Breast epithelium (tissue), 4 donors: ENCODE measurements at places on chromosomes 5 and 9.

- no peak for DNase-seq
These were observed 219.2 kb downstream of the DCP2 start for GRCh38 chr5:113195771-113196170.

DNA sequence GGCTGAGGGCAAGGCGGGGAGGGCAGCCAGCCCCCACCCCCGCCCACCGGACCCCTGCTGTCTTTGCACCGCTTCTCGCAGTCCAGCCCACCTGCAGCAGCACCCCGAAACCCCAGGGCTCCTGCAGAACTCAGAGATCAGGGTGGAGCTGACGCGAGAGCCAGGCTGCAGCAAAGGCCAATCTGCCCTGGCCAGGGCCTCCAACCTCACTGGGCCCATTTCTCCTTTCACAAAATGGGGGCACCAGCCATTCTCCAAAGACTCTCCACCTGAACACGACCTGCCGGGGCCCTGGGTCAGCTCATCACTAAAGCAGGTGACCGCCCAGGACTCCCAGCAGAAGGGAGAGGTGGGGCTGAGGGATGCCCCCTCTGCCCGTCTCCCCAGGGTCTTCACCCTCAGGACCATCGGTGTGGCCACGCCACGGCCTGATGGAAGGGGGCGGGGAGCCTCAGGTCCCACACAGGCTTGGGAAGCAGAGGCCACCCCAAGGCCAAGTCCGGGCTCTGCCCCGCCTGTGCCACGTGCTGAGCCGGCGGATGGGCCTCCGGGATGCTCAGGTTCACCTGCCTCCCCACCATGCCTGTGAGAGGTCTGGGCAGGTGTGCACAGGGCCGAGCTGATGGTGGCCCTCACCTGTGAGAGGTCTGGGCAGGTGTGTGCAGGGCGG lies 13.1 kb downstream of the NACC2 start:
- no peak for DNase-seq

DNA sequence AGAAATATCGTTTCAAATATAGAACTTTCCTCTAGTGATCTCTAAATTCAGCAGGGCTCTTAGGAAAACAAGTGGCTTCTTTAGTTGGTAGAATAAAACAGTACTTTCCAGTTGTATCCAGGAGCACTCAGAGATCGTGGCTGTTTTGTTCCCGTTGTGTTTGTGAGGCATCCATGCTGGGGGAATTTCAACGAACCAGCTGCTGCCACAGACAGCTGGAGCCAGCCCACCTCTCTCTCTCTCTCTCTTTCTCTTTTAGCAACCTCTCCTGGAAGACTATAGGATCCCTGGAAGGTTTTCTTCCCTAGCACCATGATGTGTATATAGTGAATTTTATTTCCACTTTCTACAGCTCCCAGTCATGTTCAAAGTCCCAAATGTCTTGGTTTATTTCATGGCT lies 1116.0 kb upstream of the SEMA6A start:
- DNase-seq = no peak

DNA sequence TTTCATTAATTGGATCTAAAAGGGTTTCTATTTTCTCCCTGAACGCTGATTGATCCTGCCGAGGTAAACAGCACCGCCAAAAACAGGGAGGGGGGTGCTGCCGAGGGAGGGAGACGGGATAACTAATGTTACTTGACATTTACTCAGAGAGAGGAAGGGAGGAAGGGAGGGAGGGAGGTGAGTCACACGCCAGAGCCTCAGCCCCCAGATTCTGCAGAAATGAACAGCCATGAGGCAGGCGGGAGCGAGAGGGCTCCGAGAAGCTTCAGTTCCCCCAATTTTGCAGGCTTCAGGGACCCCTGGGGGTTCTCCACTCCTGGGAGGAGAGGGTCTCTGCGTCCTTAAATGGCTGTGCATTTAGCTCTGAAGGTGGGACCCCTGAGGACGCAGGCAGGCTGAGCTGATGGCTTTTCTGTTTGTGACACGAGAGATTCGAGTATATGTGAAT lies 59.1 kb upstream of the IER5L start:
- no peak for DNase-seq

DNA sequence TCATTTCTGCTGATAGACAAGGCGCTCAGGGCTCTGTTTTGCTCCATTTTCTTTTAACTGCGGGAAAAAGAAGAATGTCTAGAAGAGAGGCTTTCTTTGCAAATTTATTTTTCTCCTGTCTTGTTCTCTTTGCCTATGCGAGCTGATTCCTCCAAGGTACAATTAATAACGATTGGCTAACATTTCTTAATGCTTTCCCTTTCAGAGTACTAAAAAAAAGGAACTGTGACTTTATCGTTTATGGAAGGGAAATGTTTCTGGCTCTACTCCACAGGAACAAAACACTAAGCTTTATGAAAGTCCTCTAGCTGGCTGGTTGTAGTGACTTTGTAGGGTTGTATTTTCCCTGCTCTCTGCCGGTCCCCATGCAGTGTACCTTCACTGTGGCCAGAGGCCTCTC lies 11.7 kb downstream of the NSG2 start:
- DNase-seq = no peak

DNA sequence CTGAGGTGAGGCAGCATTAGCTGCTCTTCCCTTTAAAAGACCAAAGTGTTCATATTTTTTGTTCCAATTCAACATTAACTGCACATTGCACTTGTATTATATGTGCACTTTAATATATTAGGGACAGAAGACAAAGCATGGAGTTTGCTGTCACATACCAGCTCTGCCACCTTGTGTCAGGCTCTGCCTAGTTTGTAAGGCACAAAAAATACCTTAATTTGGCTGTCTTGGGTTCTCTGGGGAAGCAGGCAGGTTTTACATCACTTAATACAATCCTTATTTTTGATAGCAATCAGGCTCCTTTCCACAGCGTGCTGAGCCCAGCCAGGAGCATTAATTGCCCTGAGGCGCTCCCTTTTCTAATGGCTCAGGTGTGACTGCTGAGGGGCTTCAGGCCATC lies 131.8 kb downstream of the SCAMP1 start:
- no peak for DNase-seq

DNA sequence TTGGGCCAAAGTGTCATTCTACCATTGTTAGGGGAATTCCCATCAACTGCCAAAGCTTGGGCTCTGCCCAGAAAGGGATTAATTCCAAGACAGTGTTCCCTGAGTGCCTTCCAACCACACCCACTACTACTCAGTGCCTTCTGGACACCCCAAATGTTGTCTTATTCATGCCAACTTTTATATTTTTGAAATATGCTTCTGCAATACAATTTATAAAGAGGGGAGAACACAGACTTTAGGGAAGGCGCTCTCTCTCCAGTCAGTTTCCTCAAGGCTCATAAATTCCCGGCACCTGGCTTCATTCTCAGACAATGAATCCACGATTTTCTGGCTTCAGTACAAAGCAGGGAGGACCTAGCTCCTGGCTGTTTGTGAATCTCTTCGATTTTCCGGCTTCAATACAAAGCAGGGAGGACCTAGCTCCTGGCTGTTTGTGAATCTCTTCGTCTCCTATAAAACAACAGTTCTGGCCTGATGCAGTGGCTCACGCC lies 120.1 kb upstream of the MYO10 start:
- no peak for DNase-seq

- no peak for DNase-seq
These were observed 73.9 kb upstream of the ANKH start for GRCh38 chr5:14945450-14945849.

- DNase-seq = no peak
These were observed 44.3 kb downstream of the UBE2QL1 start for GRCh38 chr5:6492934-6493333.

DNA sequence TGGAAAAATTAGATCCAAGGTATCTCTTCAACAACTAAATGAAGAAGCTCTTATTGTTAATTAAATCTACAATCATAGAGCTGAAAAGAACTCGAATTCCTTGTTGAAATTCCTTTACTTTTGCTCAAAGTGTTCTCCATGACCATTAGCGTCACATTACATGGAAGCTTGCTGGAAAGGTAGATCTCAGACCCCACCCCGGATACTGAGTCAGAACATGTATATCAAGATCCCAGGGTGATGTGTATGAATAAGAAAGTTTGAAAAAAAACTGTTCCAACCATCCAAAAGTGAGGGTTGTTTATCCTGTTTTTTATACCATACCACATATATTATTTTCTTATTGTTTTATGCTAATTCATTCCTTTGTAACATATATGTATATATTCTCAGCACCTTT lies 237.1 kb upstream of the PUM3 start:
- no peak for DNase-seq

GRCh38 chr5:132190161-132190817 lies 37.4 kb downstream of the P4HA2 start:
- DNase-seq = no peak
